NCI-H1092 (cell line): ENCODE measurements at places on chromosomes 5 and 9.

DNA sequence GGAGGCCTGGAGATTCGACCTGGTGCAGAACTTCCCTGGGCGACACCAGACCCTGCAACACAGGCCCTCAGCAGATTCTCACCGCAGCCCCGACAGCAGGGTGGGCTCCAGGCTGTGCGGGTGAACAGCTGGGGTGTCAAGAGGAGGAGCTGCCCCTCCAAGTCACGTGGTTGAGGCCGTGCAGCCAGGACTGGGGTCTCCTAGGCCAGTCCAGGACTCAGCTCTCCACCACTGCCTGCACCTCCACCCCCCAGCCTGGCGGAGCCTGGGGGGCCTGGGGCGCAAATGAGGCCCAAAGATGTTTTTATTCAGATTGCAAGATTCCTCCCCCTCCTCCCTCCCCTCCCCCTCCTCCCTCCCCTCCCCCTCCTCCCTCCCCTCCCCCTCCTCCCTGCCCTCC is 9.2 kb upstream of the AGPAT2 start:
- no peak for DNase-seq

- no peak for DNase-seq
Measured at GRCh38 chr9:10112798-10113197, 500.0 kb downstream of the PTPRD start.

GRCh38 chr5:157214861-157215513 is 34.3 kb downstream of the ITK start:
- no peak for DNase-seq

GRCh38 chr9:13269589-13270452 is 9.7 kb downstream of the MPDZ start:
- DNase-seq = no peak

- no peak for DNase-seq
Measured at GRCh38 chr5:57032151-57032551, 80.2 kb upstream of the MIER3 start.

- no peak for DNase-seq
Measured at GRCh38 chr5:103668281-103668680, 105.7 kb upstream of the NUDT12 start.

DNA sequence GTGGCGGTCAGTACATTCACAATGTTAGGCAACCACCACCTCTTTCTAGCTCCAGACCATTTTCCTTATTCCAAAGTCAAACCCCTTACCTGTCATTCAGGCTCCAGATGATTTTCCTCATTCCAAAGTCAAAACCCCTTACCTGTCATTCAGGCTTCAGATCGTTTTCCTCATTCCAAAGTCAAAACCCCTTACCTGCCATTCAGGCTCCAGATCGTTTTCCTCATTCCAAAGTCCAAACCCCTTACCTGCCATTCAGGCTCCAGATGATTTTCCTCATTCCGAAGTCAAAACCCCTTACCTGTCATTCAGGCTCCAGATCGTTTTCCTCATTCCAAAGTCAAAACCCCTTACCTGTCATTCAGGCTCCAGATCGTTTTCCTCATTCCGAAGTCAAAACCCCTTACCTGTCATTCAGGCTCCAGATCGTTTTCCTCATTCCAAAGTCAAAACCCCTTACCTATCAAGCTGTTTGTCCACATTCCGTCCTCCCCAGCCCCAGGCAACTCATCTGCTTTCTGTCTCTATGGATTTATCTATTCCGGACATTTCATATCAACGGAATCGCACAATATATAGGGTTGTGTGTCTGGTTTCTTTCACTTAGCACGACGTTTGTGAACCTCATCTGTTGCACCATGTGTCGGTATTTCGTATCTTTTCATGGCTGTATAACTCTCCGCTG is 5.2 kb downstream of the PLEKHG4B start:
- DNase-seq = no peak

- DNase-seq = no peak
Measured at GRCh38 chr9:134949681-134950385, 32.1 kb upstream of the FCN1 start.

DNA sequence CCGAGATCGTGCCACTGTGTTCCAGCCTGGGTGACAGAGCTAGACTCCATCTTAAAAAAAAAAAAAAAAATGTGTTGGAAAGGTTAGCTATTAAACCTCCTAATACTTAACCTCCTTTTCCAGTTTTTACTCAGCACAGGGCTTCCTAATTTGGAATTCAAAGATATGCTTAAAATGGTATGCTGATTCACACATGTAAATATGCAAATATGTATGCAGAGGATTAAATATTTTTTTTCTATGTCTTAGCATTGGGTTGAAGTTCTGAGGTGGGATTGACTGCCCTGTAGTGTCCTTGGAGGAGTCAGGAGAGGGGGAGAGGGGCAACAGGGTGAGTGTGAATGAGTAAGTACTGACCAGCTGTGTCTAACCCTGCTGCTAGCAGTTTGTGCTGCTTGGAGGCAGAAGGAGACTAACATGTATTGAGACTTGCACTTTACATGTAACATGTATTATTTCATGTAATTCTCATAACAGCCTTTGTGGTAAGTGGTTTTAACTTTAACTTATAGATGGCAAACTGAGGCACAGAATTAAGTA is 63.2 kb downstream of the SLC44A1 start:
- no peak for DNase-seq

DNA sequence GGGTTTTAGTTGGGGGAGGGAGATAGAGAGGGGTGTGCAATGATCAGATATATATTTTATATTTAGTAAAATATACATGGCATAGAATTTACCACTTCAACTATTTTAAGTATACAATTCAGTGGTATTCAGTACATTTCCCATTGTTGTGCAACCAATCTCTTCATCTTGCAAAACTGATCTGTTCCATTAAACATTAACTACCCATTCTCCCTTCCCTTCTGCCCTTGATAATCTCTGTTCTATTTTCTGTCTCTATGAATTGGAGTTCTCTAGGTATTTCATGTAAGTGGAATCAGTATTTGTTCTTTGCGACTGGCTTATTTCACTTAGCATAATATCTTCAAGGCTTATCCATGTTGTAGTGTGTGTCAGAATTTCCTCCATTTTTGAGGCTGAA is 38.6 kb downstream of the TGFBI start:
- no peak for DNase-seq
